Omental fat pad (tissue), 4 donors: ENCODE measurements at places on chromosomes 2 and 18. TPM values are rescaled to one million over a fixed set of nuclear protein-coding genes. Genes with fewer than 3 reads are reported as not detected.

- no peak for DNase-seq
These were observed 510.6 kb downstream of the XIRP2 start for GRCh38 chr2:167398873-167399272.

LDLRAD4 gene
- total RNA-seq, result 38.3 TPM

- no peak for DNase-seq
These were observed 24.8 kb upstream of the RPE start for GRCh38 chr2:209977386-209978239.

DNA sequence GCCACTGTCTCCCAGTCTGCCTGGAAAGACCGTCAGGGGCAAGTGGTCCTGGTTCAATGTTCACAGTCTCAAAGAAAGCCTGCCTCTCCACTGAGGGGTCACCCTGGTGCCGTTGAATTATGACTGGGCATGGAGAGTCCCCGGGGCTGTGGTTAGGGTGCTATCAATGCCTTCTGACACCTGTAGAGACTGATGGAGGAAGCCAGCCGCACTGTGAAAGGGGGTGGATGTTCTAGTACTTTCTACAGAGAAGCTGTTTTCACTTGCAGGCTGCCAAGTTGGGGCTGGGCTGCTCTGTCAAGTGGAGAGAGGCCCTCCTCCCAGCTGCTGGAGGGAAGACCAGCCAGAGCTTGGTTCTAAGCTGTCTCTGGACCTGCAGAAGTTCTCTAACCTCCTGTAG is 80.5 kb downstream of the BCL2L11 start:
- DNase-seq, result no peak

- DNase-seq, result peak; percentile 3
These were observed 54.4 kb downstream of the ANKMY1 start for GRCh38 chr2:240503375-240503774.

DNA sequence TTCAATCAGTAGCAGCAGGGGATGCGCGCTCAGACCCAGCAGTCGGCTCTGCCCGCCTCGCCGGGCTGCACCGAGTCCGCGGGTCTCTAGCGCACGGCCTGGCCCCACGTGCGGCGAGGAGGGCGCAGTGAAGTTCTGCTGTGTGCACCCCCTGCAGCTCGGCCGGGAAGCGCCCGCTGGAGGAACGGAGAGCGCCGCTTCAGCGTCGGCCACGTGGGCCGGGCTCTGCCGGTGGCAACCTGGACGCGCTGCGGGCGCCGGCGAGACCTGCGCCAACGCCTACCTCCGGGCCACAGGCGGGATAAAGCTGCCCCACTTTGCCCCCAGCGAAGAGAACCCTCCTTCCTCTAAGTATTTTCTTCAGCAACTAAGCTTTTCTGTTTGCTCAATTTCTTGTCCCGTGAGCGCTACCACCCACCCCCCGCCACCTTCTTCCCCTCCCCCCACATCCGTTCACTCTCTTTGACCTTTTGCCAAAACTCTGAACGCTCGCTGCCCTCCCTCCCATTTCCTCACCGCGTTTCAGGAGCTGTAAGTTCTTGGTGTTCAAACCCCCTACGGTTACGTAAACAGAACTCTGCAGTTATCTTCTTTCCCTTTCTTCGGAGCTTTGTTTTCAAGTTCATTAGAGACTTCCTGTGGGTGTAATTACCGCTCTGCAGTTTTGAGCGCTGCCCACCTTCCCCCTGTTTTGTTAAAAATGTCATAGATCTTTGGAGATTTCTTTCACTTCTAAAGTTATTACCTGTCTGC is 42.6 kb upstream of the EDAR start:
- DNase-seq, result no peak

CCNT2 gene
- 28.2 TPM for total RNA-seq

- no peak for DNase-seq
These were observed 56.7 kb upstream of the ZDBF2 start for GRCh38 chr2:206217743-206218142.

RAB6D gene
- not detected for total RNA-seq

DNA sequence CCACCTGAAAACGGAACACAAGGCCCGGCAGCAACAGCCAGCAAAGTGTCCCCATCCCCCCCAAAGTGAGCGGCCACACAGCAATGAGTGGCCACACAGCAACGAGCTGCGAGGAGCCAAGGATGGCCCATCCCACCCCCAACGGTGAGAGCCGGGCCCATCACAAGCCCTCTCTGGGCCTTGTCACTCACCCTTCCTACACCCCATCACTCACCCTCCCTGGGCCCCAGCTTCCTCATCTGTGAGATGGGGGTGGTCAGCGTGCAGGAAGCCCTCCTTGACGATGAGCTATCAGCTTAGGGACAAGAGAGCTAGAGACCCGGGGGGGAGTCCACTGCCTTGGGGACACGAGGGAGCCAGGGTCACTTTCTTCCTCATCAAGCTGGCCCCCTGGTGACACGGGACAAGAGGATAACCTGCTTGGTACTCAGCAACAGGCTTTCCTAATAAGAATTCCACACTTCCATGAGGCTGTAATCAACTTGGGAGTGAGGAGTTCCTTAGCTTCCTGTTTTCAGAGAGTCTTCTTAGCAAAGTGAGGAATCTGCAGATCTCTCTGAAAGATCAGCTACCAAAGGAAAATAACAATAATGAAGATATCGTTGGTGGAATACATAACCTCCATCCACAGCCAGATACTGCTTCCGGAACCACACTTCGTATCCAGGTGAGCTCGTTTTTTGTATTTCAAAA is 92.8 kb downstream of the HDAC4 start:
- no peak for DNase-seq

ATF2 gene
- 54.6 TPM for total RNA-seq

- DNase-seq, result no peak
These were observed 191.7 kb downstream of the NDUFA10 start for GRCh38 chr2:239833269-239834109.

DNA sequence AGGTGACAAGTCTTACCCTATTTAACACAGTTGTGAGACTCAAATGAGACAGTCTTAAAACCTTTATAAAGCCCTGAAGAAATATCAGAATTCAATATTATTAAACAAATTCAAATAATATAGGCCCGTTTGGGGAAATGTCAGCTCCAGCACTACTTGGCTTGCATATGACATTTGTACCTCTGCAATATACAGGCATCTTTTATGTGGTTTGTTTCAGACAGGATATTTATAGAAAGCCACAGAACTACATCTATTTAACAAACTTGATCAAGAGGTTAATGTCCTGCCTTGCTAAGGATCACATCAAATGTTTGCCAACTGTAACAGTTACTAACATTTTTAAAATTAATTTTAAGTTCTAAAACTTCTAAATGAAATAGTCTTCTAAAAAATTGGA is 3.2 kb upstream of the MREG start:
- DNase-seq, result no peak

CAD gene
- 24.4 TPM for total RNA-seq

PDE11A gene
- 0.16 TPM for total RNA-seq

- DNase-seq, result no peak
These were observed 506.6 kb downstream of the PLCL1 start for GRCh38 chr2:198311020-198311419.

GRCh38 chr18:4193086-4193485 is 262.0 kb downstream of the DLGAP1 start:
- DNase-seq, result no peak

- no peak for DNase-seq
These were observed 483.7 kb downstream of the PTPRM start for GRCh38 chr18:8050616-8051329.

MPP4 gene
- 1.1 TPM for total RNA-seq

C2orf78 gene
- not detected for total RNA-seq

DNA sequence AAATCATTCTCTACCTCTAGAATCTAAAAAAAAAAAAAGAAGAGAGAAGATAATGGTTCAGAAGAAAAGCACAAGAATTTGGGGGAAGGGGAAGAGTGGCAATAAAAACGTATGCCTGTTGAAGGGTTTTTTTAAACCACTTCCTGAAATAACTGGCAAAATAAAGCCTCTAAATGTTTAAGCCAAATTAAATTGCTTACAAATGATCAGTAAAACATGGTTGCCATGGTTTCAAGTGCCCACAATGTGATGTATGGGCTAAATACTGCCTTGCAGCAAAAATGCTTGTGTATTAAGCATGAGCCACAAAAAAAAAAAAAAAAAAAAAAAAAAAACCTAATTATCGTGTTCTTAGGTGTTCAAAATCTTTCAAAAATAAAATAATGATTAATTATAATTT is 60.8 kb downstream of the RBM43 start:
- DNase-seq, result no peak

- DNase-seq, result no peak
These were observed 117.8 kb upstream of the SMAD2 start for GRCh38 chr18:48048251-48048650.

CFC1 gene
- total RNA-seq, result not detected

- peak; percentile 13 for DNase-seq
These were observed 244.9 kb downstream of the HDAC4 start for GRCh38 chr2:239155806-239156480.

ANO7 gene
- 0.65 TPM for total RNA-seq

FBXO11 gene
- total RNA-seq, result 43.8 TPM

DNA sequence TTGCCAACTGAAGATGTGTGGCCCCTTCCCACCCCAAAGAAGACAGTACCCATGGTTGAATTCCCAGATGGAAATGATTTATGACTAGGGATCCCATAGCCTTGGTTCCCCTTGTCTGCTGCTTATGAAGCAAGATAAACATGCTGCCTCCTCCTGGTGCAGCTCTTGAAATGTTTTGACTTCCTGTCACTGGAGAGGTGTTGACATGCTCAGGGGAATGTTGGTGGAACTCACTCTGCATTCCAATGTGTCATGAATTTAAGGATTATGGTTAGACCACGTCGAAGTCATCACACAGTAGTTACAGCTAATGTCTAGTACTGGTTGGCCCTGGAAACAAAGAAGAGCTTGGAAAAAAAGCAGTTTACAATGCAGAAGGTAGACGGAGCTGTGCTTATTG is 69.0 kb upstream of the FAM110C start:
- DNase-seq, result no peak

DNA sequence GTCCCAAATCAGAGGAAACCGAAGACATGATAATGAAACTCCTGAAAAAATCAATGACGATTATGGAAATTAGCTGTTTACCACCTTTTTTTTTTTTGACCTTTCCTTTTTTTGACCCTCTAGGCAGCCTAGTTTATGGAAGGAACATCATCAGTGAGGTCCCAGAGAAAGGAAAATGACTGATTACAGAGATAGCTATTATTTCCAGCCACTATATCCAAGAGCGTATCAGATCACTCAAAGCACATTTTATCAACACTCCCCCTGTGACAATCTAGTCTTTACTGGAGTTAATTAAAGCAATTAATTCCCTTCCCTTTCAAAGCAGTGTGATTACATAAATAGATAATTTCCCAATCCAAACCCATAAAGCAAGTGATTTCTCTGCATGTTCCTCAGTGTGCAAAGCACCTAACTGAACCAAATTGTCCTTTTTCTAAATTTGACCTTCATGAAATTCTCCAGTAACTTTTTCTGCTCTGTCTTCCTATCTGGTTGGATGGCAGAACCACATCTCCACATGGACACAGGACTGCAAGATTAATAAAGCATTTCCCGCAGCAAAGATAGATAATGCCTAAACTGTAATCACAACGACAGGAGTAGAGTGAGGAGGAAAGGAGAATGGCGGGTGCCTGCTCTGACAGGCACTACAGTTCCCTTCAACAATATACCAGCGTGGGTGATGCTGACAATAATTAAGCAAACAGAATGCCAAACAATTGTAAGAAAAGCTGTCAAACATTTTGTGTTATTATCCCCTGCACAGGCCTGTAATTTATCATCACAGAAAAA is 194.4 kb downstream of the SLC8A1 start:
- no peak for DNase-seq

DNA sequence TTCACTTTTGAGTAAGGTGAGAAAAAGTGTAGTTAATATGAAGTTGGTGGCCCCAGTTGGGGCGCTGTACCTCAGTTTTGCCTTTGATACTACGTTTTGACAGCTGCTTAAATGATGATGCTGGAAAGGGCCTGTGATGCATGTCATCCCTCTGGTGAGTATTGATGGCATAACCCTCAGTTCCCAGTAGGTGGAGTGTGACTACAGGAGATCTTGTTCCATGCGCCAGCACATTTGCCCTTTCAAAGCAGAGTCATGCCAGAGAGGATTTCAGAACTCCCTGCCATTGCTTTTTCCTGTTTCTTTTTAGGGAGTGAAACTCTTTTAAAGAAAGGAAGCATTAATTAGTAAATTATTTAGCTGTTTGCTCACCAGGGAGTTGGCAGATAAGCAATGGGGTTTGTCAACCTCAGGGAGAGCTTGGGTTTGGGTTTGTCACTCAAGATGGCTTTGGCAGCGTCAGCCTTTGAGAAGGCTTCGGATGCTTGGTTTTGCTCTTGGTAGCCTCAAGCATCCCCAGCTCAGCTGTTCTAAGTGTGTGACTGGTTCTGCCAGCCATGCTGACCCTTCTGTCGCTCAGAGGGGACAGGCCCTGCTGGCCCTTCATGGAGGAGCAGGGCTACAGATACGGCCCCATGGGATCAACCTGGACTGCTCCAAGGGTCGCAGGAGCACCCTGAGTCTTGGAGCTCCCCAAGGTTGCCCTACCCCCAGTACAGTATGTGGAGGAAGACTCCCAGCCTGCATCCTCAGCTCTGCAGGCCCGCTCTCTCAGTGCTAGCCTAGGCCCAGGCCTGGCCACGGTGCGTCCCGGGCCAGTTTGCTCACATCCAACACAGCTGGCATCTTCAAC is 29.1 kb downstream of the ARMC9 start:
- no peak for DNase-seq

- no peak for DNase-seq
These were observed 95.6 kb downstream of the DDX1 start for GRCh38 chr2:15687243-15687642.

OSR1 gene
- total RNA-seq, result 39.9 TPM

GRCh38 chr2:100178864-100179263 is 36.5 kb upstream of the AFF3 start:
- DNase-seq, result no peak

CCDC121 gene
- 2.8 TPM for total RNA-seq

GRCh38 chr2:109660046-109660860 is 46.1 kb downstream of the SOWAHC start:
- DNase-seq, result no peak

DNA sequence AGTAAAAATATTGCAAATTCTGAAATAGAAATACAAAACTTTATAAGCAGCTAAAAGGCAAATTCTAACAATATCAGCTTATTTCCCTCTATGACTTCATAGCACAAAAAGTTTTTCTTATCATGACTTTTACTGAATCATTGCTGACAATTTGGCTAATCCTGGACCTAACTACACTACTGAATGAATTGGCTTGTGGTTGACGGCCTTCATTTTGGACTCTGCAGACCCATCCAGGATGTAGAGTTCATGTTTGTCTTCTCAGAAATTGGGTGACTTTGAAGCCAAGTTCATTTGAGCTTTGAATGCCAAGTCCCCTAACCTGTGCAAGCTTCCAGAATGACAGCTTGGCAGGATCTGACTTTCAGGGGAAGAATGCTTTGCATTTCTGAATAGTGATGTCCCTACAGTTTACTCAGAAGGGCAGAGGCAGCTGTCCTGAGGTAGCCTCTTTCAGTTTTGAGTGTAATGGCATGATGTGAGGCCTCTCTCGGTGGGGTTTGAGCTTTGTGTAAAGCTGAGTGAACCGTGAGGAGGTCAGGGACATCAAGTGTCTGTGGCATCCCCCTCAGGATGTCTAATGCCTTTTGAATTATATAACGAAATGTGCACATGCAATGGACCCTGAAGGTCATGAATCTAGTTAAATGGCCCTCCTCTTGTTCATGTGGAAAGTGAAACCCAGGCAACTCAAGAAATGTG is 48.0 kb downstream of the EFEMP1 start:
- no peak for DNase-seq

- DNase-seq, result no peak
These were observed 465.6 kb upstream of the POU3F3 start for GRCh38 chr2:104388296-104388695.
